ENCODE measurements at places on chromosomes 1 and 21. TPM values are rescaled to one million over a fixed set of nuclear protein-coding genes. Genes with fewer than 3 reads are reported as not detected.

DNA sequence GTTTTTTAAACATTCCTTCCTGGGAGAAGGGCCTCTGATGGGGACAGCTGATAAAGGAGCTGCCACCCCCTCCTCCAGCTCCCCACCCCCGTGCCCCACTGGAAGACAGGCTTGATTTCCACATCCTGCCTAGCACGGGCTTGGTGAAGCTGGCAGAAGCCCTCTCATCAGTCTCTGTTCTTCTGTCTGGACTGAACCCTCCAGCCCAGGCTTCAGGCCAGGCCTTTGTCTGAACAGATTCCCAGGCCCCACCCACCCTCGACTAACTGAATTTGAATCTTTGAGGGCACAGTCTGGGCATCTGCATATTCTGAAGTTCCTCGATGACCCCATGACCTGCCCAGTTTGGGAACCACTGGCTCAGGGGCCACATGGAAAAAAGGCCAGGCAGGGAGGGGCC, 75.3 kb downstream of the CD58 start:
- DNase-seq: no peak

DNA sequence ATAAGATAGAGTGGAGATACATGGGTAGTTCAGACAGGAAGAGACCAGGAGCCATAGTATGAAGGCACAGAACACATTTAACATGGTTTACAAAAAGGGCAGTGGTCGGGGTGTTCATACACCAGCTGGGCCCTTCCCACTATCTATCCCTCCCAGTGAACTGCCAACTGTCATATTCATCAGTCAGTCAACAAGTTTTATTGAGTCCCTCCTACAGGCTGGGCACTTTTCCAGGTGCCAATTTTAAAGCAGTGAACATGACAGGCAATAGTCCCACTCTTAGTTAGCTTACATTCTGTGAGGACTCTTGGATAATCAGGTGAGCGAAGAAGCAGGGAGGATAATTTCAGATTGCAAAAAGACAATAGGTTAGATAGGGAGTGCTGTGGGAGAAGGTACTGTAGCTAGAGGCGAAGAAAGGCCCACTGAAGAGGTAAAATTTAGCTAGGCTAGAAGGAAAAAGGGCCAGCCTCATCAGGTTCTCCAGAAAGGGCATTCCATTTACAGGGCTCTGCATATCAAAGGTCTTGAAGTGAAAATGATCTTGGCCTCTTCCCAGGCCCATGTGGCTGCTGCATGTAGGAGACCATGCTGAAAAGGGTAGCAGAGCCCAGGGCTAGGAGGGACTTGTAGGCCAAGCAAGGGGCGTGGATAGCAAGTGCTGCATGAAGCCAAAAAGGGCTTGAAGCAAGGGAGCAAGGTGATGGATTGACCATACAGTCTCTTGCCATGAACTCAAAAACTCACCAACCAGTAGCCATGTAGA, 274.7 kb upstream of the SNX7 start:
- no peak for DNase-seq

- DNase-seq: no peak
Measured at GRCh38 chr1:3115275-3116149, 46.5 kb downstream of the PRDM16 start.

The NFIA gene
- total RNA-seq: 88.7 TPM

GRCh38 chr1:56967355-56967754, 1.5 kb upstream of the C8B start:
- DNase-seq: no peak

The VAV3 gene
- 17.3 TPM for total RNA-seq

- no peak for DNase-seq
Measured at GRCh38 chr1:50967416-50968157, 2.5 kb upstream of the CDKN2C start.

GRCh38 chr1:158916085-158916484, 15.3 kb upstream of the PYHIN1 start:
- DNase-seq: no peak

- no peak for DNase-seq
Measured at GRCh38 chr1:6358757-6359201, 34.8 kb downstream of the ACOT7 start.

The MCOLN3 gene
- 5.6 TPM for total RNA-seq

GRCh38 chr1:30847358-30847972, 61.1 kb downstream of the SDC3 start:
- DNase-seq: peak; percentile 92

The BCL2L15 gene
- total RNA-seq: under 0.01 TPM

- DNase-seq: peak; percentile 75
Measured at GRCh38 chr1:161021165-161021969, 415 bp upstream of the F11R start.
